ENCODE measurements at places on chromosomes 4 and X.
A peak's percentile ranks its signal among the peaks of the same experiment; 100 is the strongest.

DNA sequence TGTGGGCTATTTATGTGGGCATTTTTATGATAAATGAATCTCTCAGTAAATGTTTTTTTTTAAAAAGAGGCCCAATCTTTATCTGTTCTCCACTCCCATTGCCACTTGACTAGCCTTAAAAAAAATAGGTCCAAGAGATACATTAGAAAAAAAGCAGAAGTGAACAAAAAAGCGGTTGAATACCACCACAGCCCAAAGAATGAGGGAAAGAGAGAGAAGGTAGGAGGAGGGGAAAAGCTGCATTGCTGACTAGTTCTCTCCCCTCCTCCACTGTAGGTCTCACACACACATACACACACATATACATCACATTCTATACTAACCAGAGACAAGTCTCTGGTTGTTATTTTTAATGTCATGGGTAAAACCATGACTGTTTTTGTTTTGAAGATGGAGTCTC lies 95.8 kb upstream of the IL13RA1 start:
- no peak for DNase-seq

DNA sequence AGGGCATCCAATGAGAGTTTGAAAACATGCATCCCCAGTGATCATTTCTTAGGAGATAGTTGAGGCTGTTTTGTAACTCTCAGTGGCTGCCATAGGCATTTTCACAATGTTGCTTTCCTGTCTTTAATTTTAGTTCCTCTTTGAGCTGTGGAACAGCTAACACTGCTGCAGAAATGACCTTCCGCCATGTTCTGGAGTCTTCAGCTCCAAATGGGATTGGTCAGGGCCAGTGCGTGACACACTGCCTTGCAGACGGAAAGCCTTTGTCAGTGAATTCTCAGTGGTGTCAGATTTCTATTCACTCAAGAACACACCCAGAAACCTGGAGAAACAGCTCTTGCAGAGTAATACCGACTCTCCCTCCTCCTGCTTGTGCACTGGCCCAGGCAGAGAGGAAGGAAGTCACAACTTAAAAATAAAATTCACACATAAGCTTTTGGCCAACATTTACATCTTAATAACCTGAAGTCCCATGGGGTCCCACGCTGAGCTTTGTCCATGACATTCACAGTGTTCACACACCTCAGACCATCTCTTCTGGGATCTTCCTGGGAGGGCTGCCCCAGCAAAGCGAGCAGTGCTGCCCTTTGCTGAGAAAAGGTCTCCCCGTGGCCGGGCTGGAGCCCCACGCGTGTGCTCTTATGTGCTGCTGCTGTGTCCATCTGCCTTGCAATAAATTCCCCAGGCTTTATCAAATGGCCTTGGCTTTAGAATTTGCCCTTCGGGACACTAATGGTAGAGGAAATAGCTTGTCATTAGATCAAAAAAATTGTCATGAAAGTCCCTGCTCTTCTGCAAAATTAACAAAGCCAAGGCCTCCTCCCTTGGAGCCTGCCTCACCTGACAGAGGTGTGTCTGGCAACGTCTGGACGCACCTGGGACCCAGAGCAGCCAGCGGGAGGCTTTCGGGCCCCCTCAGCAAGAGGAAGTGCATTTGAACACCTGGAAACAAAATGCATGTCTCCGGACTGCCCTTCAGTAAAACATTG lies 126.8 kb downstream of the IRF2 start:
- DNase-seq: peak; percentile 20

DNA sequence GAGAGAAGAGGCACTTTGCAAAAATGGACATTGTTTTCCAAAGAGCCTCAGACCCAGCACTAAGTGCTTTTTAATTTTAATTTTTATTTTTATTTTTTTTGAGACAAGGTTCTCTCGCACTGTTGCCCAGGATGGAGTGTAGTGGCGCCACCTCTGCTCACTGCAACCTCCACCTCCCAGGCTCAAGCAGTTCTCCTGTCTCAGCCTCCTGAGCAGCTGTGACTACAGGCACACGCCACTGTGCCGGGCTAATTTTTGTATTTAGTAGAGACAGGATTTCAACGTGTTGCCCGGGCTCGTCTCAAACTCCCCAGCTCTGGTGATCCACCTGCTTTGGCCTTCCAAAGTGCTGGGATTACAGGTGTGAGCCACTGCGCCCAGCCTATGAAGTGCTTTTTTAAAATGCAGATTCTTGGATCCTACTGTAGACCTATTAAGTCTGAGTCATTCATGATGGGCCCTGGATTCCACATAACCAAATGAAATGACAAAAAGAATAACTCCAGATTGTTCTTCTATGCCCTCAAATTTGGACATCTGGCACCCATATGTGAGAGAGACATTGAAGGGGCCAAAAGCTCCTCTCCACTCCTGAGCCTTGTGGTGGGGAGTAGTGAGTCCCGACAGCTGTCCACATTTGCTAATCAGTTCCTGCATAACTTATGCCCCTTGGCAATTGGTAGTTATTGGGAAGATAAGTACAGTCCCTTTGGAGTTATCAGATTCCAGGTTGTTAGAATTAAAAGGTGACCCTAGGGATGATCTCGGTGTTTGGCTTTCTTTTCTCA lies 3.6 kb downstream of the NOCT start:
- DNase-seq: no peak

DNA sequence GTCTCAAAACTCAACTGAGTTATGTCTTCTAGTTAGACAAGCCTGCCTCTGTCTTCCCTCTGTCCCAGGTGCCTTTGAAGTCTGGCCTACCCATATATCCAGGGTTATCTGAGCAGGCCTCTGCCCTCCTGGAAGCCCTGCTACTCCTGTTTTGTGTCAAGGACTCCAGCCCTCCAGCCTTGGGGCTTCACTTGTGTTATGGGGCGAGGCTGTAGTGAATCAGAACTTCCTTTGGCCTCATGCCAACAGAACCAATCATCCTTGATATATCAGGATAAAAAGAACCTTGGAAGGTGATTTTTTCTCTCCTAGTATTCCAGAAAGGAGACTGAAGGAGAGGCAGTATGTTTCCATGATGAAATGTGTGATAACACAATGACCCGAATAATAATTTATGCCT lies 8.9 kb upstream of the ADGRG4 start:
- no peak for DNase-seq

- no peak for DNase-seq
Observed at GRCh38 chrX:153304988-153305736, 16.4 kb downstream of the PNMA6F start.

- DNase-seq: no peak
Observed at GRCh38 chr4:141133999-141134995, 1.0 kb upstream of the RNF150 start.

GRCh38 chr4:132592340-132592739 lies 556.8 kb upstream of the PCDH10 start:
- no peak for DNase-seq

DNA sequence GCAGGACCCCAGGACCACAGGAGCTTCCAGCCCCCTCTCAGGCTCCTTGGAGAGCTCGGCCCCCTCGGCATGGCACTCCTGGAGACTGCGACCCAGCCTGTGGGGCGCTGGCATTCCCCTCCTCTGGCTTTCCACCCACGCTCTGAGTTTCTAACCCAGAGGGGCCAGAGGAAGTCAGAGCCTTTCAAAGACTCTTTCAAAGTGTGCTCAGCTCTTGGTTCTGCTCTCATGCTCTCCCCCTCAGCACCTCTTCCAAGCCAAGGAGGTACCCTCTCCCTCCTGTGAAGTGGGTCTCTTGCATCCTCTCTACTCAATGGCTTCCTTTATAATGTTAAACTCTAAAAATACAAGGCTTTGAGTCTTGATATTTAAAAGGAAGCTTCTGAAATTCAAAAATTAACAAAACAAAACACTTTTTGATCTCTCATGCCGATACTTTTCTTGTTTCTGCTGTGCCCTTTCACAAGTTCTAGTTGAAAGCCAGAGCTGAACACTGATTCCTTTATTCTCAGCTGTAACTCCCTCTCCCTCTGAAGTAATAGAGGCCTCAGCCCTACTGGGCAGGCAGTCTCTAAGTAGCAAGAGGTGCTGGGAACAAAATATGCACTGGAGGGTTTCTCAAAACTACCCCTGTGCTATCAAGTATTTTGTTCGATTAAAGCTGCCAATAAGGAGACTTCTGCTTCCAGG lies 82.8 kb downstream of the NAT8L start:
- DNase-seq: no peak

DNA sequence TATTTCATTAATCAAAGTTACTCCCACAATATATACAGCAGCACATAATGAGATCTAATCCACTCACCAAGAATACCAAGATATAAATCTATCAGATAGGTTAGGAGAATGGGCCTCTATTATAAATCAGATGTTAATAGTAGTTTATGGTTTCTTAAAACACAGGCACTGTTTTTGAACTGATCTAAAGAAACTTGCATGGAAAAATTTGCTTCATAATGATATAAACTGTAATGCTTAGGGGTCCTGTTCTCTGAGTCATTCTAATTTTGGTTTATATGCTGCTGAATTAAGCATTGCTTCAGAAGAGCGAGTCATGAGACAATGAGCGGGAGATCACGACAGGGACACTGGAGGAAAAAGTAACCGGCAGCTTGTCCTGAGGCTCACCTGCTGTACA lies 113.3 kb upstream of the OTUD4 start:
- DNase-seq: no peak

DNA sequence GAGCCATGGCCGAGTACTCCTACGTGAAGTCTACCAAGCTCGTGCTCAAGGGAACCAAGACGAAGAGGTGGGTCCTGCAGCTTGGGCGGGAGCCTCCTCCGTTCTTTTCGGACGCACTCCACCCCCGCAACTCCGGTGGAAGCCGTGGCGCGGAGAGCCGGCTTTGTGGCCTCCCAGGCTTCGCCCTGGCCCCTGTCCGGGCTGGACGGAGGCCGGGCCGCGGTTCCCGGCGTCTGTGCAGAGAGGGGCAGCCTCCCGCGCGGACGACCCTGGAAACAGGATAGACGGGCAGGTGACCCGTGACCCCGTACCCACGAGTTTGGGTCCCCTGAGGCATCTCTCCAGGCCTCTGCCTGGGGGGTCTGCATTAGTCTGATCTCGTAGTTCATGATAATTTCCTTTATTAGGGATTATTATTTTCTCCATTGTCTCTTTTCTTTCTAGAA lies 356 bp downstream of the FRG1 start:
- DNase-seq: no peak

DNA sequence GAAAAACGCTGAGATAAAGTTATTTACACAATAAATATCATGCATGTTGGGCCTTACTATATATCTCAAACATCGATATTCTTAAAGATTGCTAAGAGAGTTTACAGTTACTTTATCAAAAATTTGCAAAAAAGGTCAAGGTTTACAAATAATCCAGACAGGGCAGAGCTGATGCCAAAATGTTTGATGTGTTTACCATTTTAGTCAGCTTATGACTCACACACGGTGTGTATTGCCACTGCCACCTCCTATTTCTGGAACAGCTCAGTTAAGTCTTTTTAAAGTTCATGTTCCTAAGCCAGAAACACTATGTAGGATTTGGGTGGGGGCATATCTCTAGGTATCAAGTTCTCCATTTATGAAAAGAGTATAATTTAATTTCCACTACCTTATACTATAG lies 580.6 kb downstream of the INPP4B start:
- no peak for DNase-seq

GRCh38 chr4:54813674-54814073 lies 155.9 kb downstream of the KIT start:
- DNase-seq: no peak

GRCh38 chr4:169252339-169253112 lies 18.2 kb downstream of the SH3RF1 start:
- no peak for DNase-seq

Measured in NK-92 treated with Interleukin-12 subunit alpha and Interleukin-12 subunit beta, amount 100 ng/mL, for 24 hours (cell line).